IMR-90 (cell line): ENCODE measurements at places on chromosomes 6 and 20. TPM values are rescaled to one million over a fixed set of nuclear protein-coding genes. Genes with fewer than 3 reads are reported as not detected.

GRCh38 chr6:105667056-105667455 lies 264.2 kb upstream of the PREP start:
- no peak for DNase-seq

The OR2H1 gene
- total RNA-seq = not detected in 2 replicates

The RAET1L gene
- total RNA-seq = not detected in 2 replicates

- DNase-seq = no peak
Measured at GRCh38 chr6:10404799-10405512, 9.9 kb downstream of the TFAP2A start.

- DNase-seq = no peak
Measured at GRCh38 chr20:4153251-4153650, 137.9 kb upstream of the RNF24 start.

DNA sequence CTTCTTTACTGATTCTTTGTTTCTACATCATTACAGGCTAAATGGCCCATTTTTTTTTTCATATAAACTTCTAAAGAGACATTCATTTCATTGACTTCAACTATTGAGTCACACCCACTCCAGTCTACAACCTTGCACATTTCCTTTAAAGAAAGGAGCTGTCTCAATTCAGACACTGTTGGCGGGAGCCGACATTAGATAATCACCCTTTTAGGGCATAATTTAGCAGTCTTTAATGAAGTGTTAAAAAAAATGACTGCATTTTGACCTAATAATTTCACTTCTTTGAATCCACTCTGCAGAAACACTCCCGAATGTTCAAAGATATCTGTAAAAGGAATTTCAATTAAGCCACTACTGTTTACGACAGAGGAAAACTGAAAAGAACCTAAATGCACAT lies 1.5 kb downstream of the EPM2A start:
- peak; percentile 2 for DNase-seq
